ENCODE measurements at places on chromosomes 3 and 15. TPM values are rescaled to one million over a fixed set of nuclear protein-coding genes. Genes with fewer than 3 reads are reported as not detected.

Gene KIF15
- 4.5 TPM for total RNA-seq

Gene PIF1
- 15.0 TPM for total RNA-seq

Gene ZBBX
- not detected for total RNA-seq

Gene ZNF662
- 0.73 TPM for total RNA-seq

Gene RBP2
- not detected for total RNA-seq

Gene FEZF2
- not detected for total RNA-seq

Gene CRBN
- 38.0 TPM for total RNA-seq

Gene ROPN1
- total RNA-seq, result 19.6 TPM

Gene NEK10
- 2.9 TPM for total RNA-seq

Gene PRR20G
- not detected for total RNA-seq

Data from melanocyte of skin (primary cell).